ENCODE measurements at places on chromosomes 2 and 18.
A peak's percentile ranks its signal among the peaks of the same experiment; 100 is the strongest.

DNA sequence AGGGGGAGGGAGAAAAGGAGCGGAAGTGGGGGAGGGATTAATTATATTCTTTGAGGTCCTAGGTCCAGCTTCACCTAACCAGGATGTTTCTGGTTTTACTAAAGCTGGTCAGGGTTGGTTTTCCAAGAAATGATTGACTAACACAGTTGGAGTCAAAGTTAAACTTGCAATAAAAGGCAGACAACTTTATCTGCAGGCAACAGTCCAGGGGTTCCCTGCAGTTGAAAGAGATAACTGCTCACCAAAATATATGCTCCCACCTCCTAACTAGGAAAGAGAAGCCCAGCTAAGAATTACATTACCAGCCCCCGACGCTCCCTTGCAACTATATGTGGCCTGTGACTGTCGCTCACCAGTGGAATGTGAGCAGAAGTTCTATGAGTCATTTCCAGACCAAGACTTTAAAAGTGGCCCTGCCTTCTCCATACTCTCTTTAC lies 140.0 kb upstream of the PKDCC start:
- DNase-seq: no peak

DNA sequence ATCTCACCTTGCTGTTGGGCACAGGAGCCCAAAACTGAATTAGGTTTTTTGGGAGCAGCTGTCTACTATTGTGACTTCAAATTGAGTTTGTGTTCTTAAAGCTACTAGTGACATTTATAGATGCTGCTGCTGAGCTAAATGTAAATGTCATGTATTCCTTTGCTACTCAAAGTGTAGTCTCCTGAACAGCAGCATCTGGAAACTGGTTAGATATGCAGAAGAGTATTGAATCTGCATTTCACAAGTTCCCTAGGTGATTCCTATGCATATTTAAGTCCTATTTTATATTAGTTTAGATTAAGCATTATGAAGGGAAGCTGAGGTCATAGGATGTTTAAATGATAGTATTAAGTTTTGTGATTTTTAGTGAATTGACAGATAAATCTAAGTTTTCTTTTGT lies 67.5 kb downstream of the RAB3GAP1 start:
- no peak for DNase-seq

DNA sequence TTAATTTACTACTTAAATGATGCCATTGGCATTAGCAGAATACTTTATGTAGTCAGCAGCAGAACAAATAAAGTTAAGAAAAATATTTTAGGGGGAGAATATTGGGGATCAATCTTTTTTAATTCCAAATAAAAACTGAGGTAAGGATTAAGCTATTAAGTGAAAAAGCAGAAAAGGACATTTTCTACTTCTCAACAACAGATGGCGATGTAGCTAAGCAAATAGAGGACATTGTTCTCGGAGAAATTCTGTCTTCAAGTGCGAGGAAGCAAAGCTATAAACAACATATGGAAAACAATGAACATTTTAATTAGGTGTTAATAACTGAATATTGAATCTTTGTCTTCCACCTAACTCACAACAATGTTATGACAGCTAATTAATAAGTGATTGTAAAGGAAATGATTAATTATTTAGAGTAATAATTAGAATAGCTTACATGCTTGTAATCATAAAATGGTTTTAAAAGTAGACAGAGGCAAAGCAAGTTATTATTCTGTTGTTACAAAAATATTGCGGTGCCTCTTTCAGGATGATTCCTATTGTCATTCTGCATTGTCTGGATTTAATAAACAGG lies 32.9 kb upstream of the CCDC93 start:
- DNase-seq: no peak

- no peak for DNase-seq
Measured at GRCh38 chr18:56545464-56545863, 92.9 kb downstream of the TXNL1 start.

DNA sequence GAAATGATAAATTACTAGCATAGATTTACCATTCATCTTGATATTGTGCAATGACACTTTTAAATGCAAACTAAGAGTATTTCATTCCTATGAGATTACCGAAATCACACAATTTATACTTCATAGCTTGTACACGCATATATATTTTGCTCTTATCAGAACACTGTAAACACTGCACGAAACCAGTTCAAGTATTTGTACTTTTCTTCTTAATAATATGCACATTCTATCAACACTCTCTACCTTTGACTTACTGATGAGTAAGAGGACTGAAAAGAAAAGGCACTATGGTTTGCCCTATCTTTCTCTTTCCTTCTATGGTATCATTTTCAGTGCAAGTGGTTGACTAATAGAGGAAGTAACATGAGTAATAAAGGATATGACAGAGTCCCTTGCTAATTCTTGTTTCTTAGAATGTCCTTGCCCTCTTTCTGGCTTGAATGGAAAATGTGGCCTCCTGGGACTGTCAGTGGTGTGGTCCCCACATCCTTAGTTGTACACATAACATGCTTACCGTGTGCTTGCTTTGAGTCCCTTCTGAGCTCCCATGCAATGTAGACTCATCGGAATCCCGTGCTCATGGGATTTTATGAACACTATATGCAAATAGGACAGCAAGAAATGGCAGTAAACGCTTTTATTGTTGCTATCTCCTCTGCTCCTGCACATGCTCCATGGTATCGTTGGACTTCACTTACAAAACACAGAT lies 363.5 kb upstream of the TNP1 start:
- DNase-seq: no peak

DNA sequence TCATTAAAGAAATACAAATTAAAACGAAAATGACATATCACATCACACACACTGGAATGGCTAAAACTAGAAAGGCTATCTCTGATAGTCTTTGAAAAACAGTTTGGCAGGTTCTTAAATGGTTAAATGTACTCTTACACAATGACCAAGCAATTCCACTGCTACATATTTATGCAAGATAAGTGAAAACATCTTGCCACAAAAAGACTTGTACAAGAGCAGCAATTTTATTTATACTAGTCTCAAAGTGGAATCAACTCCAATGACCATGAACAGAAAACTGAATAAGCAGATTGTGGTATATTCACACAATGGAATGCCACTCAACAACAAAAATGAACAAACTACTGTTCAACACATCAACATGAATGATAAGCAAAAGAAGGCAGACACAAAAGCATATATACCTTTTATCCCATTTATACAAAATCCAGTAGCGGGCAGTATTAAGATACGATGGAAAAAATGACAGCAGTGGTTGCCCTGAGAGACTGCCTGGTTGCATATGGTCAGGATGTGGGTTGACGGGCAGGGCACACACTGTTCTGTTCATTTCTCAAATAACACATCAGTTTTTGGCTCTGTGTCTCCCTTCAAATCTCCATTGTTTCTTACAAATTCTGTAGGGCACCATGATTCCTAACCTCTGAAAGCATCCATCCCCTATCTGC lies 25.4 kb downstream of the SP100 start:
- DNase-seq: no peak

GRCh38 chr2:175180701-175181103 lies 808 bp downstream of the ATP5MC3 start:
- DNase-seq: peak; percentile 8

GRCh38 chr2:98538280-98539041 lies 69.9 kb downstream of the COA5 start:
- no peak for DNase-seq

- no peak for DNase-seq
Measured at GRCh38 chr2:230899287-230899686, 25.8 kb downstream of the GPR55 start.

- DNase-seq: no peak
Measured at GRCh38 chr2:201257956-201258665, 2.2 kb upstream of the CASP8 start.

GRCh38 chr18:53148123-53148522 lies 808.1 kb downstream of the DCC start:
- peak; percentile 39 for DNase-seq

DNA sequence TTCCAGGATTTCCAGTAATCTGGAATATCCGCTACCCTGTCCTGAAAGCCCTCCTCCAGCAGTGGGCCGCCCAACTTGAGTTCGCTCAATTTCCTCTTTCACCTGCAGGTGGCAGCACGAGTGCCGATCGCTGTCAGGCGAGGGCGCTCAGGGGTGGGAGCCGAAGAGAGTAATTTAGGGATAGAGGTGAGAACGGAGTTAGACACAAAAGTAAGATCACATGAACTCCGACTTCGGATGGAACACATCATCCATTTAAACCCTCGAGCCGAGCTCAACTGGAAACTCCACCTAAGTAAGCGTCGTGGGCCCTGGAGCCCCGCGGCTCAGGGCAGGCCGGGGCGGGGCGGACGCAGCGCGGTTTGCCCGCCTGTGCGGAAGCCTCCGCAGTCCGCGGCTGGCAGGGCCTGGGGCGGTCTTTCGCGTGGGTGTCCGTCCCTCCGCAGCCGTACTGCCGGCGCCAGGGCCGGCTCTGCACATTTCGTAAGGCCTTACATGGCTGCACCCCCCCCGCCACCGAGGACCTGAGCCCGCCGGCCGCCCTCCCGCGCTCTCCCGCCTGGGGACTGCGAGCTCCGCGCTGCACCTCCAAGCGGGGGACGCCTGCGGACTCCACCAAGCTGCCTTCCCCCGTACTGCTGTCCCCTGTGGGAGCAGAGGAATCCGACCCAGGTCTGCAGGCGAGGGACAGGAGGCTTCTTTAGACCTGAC lies 61.2 kb downstream of the SEMA4F start:
- peak; percentile 45 for DNase-seq

- DNase-seq: no peak
Measured at GRCh38 chr2:26959331-26959730, 11.1 kb upstream of the MAPRE3 start.

GRCh38 chr2:157459486-157459885 lies 15.6 kb upstream of the CYTIP start:
- no peak for DNase-seq

DNA sequence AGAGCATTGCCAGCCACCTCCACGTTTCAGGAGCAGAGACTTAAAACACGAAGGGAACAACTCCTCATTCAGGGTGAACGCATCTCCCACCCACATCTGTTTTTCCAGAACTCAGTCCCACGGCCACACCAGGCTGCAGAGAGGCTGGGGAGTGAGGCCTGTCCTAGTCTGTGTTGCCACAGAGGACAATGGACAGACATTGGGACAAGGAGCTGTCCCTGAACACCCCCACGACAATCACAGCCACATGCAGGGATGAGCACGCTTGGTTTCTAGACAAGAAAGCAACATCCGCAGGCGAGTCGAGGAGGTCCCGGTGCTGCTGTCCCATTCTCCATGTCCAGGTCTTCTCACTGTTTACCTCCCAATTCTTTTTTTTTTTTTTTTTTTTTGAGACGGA lies 167.4 kb downstream of the EIPR1 start:
- DNase-seq: no peak

DNA sequence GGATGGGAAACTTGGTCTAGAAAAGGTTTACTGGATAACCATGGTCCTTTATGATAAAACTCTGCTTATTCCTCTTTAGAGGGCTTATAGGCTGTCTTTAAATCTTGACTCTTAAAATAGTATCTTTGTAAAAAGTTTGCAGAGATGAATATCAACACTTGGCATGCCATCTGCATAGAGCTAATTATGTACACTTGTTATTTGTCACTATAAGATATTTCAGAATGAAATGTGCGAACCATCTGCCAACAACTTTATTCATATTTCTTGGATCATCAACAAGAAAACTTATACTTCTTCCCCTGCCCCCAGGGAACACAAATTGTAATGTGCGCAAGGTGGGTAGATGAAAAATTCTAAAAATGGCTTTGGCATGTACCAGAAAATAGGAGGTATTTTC lies 653.0 kb upstream of the CHAC2 start:
- DNase-seq: no peak

DNA sequence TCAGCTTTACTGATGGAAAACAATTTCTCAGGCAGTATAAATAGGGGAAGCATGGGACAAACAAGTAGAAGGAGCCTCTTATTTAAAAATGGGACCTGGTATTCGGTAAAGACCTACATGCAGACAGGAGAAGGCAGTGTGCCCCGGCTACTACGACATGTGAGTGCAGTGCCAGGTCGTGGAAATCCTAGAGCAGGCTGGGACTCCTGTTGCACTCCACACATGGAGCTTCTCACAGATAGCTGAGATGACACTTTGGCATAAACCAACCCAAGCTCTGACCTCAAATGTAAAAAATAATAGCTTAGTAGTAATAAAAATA lies 885 bp upstream of the DSEL start:
- DNase-seq: no peak

DNA sequence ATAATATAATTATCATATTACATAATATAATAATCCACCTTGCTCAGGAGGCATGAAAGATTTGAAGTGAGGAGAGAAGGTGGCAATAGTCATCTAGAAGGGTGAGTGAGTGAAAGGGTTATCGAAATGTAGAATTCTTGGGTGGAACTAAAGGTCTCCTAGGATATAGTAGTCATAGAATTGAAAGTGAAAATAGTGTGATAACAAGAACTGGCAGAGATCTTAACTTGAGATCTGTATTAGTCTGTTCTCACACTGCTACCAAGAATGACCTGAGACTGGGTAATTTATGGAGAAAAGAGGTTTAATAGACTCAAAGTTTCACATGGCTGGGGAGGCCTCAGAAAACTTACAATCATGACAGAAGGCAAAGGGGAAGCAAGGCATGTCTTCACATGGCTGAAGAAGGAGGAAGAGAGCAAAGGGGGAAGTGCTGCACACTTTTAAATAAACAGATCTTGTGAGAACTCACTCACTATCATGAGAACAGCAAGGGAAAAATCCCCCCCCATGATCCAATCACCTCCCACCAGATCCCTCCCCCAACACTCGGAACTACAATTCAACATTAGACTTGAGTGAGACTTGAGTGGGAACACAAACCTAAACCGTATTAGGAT lies 351.5 kb downstream of the NR4A2 start:
- no peak for DNase-seq

DNA sequence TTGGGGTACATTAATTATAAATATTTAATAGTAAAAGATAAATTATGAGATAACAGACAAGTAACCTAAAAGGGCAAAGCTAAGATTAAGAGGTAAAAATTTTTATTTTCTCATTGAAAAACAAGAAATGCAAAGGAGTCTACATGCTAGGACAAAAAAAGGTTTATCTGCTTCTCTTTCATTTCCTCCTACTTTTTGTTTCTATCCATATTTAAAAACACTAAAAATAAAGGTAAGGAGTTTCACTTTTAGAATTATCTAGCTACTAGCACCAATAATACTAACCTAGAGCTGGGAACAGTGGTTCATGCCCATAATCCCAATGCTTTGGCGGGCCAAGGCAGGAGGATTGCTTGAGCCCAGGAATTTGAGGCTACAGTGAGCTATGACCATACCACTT lies 1551.7 kb upstream of the SLC39A10 start:
- DNase-seq: no peak

DNA sequence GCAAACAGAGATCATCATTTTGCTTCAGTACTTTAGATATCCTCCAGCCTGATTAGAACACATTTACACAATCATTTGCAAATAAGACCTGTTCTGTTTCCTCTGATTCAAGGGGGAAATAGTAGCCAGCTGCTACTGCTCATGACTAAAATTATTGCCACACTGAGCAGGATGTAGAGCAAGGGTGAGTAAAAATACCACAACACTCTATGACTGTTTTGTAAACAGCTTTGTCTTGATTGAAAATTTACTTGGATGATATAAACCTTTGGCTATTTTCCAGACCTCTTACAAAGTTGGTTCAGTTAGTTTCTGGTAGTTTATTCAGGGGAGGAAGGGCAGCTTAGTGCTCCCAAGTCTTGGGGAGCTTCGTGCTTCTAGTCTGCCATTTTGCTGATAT lies 286.4 kb upstream of the CNTNAP5 start:
- no peak for DNase-seq

Data from NCI-H524 treated with DMSO at 0.1 percent for 48 hours (cell line).